CD4-positive, alpha-beta T cell (primary cell): ENCODE measurements at places on chromosomes 7 and 10.

DNA sequence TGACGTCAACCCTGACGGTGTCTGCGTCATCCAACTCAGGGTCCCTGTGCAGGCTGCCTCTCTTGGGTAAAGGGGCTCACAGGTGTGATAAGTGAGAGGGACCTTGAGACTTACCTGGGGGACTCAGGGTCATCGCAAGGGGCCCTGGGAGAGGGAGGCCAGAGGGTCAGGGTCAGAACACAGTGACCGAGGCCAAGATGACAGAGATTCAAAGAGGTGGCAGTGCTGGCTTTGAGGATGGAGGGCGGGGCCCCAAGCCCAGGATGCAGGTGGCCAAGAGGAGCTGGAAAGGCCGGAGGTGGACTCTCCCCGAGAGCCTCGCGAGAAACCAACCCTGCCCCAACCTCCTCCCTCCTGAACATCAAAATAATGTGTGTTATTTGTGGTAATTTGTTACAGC, 165.2 kb upstream of the PPP2R2D start:
- H3K4me1 ChIP-seq, result no peaks in the 10 kb centered on the region
- no peak for DNase-seq
- no peaks in the 10 kb centered on the region for H3K27me3 ChIP-seq
- no peaks in the 10 kb centered on the region for H3K36me3 ChIP-seq
- no peak overlapping the region for H3K27ac ChIP-seq

- no peak overlapping the region for H3K4me3 ChIP-seq
- H3K27ac ChIP-seq, result no peak overlapping the region
- no peak for DNase-seq
- H3K4me1 ChIP-seq, result no peaks in the 10 kb centered on the region
- no peaks in the 10 kb centered on the region for H3K36me3 ChIP-seq
Measured at GRCh38 chr10:34145715-34146114, 669.4 kb downstream of the PARD3 start.

DNA sequence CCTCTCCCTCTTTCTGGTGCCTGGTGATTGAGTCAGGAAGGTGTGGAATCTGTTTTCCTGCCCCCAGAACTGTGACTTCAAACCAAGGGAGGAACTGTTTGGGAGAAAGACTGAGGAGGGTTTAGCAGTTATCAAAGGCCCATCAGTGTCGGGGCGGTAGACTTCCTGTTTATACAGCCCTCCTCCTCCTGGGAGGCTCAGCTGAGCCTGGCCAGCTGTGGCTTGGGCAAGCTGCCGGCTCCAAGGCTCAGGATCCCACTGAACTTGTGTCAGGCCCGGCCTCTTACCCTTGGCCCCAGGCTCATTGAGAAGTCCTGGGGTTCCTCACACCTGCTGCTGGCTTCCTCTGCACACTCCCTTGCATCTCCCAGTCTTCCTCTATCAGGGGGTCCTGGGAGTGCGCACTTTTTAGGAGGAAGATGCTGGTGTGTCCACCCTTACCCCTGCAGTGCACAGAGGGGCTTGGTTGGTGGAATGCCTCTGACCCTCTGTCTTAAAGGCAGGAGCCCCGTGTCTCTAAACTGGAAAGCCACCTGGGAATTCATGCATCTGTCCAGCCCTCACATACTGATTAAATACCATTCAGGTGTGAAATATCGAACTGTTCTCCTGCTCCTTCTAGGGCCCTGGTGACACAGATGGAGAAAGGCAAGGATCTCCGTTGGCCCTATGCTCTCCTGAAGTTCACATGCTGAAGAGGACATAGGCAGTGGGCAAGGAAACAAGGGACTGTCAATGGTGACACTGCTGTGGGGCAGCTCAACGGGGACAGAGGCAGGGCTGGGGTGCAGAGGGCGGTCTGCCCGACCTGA, 32.4 kb downstream of the CXCL12 start:
- no peaks in the 10 kb centered on the region for H3K36me3 ChIP-seq
- H3K27ac ChIP-seq, result no peak overlapping the region
- H3K27me3 ChIP-seq, result no peaks in the 10 kb centered on the region

GRCh38 chr10:125161707-125162119, 1.4 kb upstream of the CTBP2 start:
- H3K4me3 ChIP-seq, result no peak overlapping the region
- H3K4me1 ChIP-seq, result peaks cover 3% of the 10 kb centered on the region
- no peak for DNase-seq
- H3K27ac ChIP-seq, result no peak overlapping the region
- peaks cover 42% of the 10 kb centered on the region for H3K27me3 ChIP-seq

DNA sequence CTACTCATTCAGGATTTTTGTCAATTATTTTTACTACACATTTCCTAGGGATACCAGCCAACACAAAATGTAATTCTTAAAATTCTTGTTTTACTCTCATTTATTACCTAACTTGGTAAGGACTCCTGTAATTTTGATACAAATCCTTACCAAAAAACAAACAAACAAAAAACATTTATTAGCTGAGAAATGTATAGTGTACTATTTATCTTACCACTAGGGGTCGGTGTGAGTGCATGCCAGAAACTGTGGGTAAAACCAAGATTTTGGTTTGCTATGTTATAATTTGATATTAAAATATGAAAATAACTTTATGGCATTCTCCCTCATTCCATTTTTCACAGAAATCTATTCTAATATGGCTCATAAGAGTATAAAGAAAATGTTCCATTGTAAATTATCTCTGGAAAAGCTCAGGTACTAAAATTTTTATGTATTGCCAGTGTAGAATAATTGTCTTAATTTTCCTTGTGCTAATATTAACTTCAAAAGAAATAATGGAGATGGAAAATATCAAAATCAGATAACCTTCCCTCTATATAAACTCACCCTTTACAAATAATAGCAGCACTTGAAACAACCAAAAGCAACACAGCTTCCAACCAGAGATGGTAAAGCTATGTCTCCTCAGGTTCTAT, 290.8 kb upstream of the PCDH15 start:
- no peaks in the 10 kb centered on the region for H3K27me3 ChIP-seq
- H3K4me3 ChIP-seq, result no peak overlapping the region
- DNase-seq, result no peak
- H3K4me1 ChIP-seq, result no peaks in the 10 kb centered on the region
- no peak overlapping the region for H3K27ac ChIP-seq
- no peaks in the 10 kb centered on the region for H3K36me3 ChIP-seq

DNA sequence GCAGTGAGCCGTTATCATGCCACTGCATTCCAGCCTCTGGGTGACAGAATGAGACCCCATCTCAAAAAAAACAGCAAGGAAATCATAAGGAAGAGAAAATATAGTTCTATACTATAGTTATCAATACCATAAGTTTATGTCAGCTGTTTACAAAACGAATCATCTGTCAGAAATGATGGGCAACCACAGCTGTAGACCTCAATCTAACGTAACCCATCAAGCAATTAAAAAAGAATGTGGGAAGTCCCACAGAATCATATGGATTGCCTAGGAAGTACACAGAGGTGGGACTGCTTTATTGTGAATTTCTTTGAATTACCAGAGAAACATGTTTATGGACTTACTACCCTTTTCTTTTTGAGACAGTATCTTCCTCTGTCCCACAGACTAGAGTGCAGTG, 6.9 kb downstream of the NRBF2 start:
- H3K27ac ChIP-seq, result no peak overlapping the region
- H3K4me1 ChIP-seq, result peaks cover 39% of the 10 kb centered on the region
- peaks cover 17% of the 10 kb centered on the region for H3K36me3 ChIP-seq
- H3K4me3 ChIP-seq, result no peak overlapping the region
- DNase-seq, result no peak

DNA sequence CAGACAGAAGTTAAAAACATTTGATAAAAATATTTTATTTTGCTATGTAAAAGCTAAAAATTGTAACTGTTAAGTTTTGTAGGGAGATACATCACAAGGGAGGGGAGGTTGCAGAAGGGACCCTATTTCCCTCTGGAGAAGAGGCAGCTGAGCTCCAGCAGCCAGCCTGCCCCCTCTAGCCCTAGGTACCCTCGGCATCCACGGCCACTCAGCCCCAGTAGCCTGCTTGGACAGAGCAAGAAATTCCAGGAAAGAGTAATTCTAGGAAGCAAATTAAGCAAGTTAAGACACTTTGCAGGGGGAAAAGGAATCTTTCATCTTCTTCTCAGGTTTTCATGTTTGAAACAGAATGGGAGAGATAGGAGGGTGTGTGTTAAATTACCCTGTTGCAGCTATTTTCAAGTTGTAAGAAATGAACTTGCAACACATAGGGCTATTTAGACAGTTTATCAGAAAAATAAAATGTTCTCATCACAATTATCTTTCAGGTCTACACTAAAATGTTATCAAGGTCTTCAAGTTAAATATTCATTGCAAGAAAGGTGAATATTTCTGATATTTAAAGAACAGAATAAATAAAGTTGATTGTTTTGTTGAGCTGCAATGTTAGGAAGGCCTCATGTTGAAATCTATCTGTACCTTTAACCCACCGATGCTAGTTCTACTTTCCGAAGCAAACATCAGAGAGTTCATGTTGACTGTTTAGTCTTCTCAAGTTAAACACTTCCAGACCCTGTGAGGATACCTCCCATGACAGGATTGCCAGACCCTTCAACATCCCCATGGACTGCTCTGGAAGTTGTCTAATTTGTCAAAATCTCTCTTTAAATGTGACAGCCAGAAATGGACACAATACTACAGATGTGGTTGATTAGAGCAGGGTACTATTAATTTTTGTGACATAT, 5.5 kb downstream of the SGCE start:
- H3K27ac ChIP-seq, result no peak overlapping the region
- peaks cover 15% of the 10 kb centered on the region for H3K27me3 ChIP-seq
- H3K4me1 ChIP-seq, result peaks cover 8% of the 10 kb centered on the region
- no peak for DNase-seq

DNA sequence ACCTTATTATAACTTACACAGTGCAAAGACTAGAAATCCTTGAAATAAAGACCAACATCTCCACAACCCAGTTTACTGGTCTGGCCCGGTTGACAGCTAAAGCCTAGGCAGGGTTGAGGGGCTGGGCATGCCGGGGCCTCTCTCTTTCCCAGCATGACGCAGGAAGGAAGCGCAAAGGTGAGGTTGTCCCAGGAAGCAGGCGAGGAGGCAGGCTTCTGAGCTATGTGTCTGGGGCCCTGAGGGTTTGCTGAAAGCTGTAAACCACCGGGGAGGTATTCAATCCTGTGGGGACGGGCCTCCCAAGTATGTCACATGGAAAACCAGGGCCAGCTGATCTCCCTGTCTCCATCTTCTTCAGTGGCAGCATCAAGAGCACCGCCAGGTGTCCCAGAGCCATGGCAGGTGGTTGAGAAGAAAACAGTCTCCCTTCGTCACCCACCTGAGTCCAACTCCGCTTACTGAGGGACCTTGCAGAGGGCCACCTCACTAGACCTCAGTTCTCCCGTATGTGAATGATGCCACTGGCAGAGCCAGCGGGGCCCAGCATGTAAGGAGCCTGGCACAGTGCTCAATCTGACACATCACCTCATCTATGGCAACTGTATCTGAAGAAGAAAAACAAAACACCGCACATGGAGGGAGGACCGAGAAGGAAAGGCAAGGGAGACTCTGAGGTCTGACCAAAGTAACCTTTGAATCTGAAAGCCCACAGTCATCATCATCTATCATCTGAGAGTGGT, 49.5 kb downstream of the FAM53B start:
- peaks cover 86% of the 10 kb centered on the region for H3K4me1 ChIP-seq
- peaks cover 68% of the 10 kb centered on the region for H3K36me3 ChIP-seq
- no peaks in the 10 kb centered on the region for H3K27me3 ChIP-seq
- peak overlapping the region; percentile 78 for H3K27ac ChIP-seq

- H3K4me3 ChIP-seq, result no peak overlapping the region
- no peak for DNase-seq
- H3K4me1 ChIP-seq, result no peaks in the 10 kb centered on the region
- H3K36me3 ChIP-seq, result no peaks in the 10 kb centered on the region
- H3K27ac ChIP-seq, result no peak overlapping the region
Measured at GRCh38 chr7:156327916-156328315, 312.7 kb upstream of the RNF32 start.

DNA sequence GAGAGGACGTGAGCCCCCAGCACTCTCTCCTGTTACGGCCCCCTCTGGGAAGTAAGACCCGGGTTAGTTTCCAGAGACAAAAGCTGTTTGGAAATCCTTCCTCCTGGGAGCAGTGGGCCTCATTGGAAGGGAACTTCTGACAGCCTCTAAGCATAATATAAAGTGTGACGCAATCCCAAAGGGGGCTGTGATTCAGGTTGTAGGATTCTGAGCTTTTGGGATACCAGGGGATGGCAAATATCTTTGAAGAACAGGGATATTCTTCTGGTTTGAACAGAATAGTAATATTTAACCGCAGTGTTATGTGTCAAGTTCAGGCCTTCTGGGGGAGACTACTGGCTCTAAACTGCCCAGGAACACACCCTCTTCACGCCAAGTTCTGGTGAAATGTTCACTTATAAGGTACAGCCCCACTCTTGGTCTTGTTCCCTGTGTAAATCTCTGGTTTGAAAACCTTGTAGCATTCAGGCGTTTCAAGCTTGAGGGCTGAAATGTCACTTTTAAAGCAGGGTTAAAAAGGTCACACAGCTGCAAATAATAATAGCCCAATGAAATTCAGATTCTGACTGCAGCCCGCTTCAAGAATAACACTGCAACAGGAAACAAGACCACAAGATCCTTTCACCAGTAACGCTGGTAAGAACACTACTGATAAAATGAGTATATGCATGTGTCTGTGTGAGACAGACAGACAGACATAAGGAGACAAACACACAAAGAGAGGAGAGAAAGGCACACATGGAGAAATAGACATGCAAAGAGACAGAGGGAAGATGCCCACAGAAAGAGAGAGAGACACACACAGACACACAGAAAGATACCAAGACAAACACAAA, 69.0 kb downstream of the CREB5 start:
- DNase-seq, result no peak
- H3K4me1 ChIP-seq, result no peaks in the 10 kb centered on the region
- no peaks in the 10 kb centered on the region for H3K36me3 ChIP-seq
- H3K27me3 ChIP-seq, result peaks cover 4% of the 10 kb centered on the region
- H3K4me3 ChIP-seq, result no peak overlapping the region
- H3K27ac ChIP-seq, result no peak overlapping the region

DNA sequence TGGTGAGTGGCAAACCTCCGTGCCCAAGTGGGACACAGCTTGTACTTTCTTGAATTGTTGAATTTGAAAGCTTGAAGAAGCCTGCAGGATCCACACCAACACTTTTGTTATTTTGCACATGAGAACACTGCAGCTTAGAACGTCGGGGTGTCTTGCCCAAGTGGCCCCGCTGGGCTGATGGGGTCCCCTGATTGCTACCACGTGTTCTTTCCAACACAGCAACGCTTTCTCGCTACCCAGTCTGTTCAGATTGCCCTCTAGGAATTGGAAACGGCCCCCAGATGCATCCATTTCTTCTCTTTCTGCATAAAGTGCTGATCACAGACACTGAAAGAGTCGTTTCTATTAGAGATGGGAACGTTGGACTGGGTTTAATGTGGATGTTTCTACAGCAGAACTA, 268.5 kb downstream of the ADARB2 start:
- no peaks in the 10 kb centered on the region for H3K27me3 ChIP-seq
- H3K4me3 ChIP-seq, result no peak overlapping the region
- H3K4me1 ChIP-seq, result no peaks in the 10 kb centered on the region
- no peak for DNase-seq
- no peaks in the 10 kb centered on the region for H3K36me3 ChIP-seq
